ENCODE measurements at places on chromosomes 6 and 20.

- no peak for DNase-seq
Measured at GRCh38 chr6:13407709-13408695, 79.4 kb downstream of the GFOD1 start.

DNA sequence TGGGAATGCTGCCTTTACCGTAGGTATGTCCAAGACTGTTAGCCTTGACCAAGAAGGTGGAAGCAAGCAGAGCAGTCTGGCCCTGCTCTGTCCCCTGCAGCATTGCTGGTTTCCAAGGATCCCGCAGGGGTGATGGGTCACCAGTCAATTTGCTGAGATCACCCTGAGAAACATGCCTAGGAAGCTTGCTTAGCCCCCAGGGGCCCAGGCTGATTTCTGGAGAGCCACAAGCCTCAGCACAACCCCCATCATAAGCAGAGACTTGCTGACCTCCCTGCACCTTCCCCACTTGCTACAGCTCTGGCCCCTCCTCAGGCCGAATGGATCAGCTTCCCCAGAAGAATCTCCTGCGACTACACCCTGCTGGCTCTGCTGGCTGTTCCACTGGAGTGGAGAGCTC, 21.5 kb downstream of the ARHGAP40 start:
- DNase-seq = no peak

DNA sequence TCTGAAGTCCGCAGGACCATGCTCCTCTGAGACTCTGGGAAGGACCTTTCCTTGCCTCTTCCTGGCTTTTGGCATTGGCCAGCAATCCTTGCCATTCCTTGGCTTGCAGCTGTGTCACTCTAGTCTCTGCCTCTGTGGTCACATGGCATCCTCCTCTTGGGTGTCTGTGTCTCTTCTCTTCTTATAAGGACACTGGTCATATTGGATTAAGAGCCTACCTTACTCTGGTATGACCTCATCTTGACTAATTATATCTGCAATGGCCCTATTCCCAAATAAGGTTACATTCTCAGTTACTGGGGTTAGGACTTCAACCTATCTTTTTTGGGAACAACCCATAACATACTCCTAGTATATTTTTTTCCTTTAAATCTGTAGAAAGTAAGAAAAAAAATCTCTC, 49.9 kb upstream of the GTSF1L start:
- no peak for DNase-seq

- DNase-seq = no peak
Measured at GRCh38 chr6:108897371-108897770, 49.1 kb downstream of the ARMC2 start.

GRCh38 chr6:133645966-133646740, 242.8 kb upstream of the TCF21 start:
- DNase-seq = no peak

- no peak for DNase-seq
Measured at GRCh38 chr6:98539741-98540140, 294.6 kb upstream of the POU3F2 start.

DNA sequence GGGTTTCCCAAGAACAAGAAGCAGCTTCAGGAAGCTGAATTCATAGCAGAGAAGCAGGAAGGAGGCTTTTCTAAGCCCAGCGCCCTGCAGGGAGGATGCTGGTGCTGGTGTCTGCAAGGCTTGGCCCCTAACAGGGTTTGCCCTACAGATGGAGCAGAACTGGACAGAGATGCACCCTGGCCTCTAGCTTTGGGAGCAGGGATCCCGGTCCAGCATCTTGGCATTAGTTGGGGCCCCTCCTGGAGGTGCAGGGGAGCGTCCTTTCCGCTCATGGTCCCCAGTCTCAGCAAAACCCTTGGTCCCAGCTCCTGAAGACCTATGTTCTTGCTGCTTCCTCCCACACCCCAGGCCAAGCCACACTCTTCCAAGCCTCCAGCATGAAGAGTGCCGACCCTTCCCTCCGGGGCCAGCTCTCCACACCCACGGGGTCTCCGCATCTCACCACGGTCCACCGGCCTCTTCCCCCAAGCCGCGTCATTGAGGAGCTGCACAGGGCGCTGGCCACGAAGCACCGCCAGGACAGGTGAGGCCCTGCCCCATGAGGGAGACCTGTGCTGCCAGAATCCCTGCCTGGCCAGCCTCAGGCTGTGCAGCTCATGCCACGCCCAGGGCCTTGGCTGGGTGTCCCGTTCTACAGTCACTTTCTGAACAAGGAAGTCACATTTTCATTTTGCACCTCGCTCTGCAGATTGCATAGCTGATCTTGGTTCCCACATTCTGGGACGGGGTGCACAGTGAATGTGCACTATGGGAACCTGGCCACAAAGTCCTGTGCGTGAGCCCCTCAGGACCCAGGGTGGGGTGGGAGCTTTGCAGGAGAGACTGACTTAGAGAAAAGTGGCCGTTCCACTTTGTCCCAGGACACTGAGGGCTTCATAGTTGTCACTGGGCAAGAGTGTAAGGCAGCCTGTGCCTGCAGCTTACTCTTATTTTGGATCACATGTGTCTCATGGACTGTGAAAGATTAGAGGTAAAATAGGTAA, 160.2 kb downstream of the SYCP2 start:
- no peak for DNase-seq

- DNase-seq = no peak
Measured at GRCh38 chr6:835476-836160, 142.7 kb upstream of the EXOC2 start.

- DNase-seq = no peak
Measured at GRCh38 chr6:19551611-19552010, 285.6 kb upstream of the ID4 start.

DNA sequence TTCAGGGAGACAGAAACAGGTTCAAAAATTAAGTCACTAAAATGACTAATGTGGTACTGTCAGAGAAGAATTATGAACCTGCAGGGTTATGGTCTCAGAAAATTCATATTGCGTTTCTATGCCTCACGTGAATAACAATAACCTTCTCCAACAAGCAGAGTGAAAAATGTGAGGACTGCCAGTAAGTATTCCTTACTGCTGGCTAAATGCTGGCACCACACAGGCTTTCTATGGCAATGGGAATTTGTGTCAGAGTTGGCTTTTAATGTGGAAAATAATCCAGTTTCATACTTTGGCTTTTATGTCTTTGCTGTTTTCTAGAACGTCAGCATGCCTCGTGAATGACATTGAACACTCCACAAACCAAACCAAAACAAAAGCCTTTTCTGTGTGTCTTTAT, 656.0 kb downstream of the KIF16B start:
- DNase-seq = no peak

GRCh38 chr6:149271348-149272340, 45.9 kb upstream of the TAB2 start:
- DNase-seq = peak; percentile 35

GRCh38 chr6:105568751-105569150, 165.9 kb upstream of the PREP start:
- DNase-seq = no peak

Data from stimulated activated CD8-positive, alpha-beta memory T cell treated with anti-CD3 and anti-CD28 coated beads, Interleukin-7, amount 100 ng/mL, for 24 hours (primary cell).